ENCODE measurements at places on chromosomes 3 and 15.

DNA sequence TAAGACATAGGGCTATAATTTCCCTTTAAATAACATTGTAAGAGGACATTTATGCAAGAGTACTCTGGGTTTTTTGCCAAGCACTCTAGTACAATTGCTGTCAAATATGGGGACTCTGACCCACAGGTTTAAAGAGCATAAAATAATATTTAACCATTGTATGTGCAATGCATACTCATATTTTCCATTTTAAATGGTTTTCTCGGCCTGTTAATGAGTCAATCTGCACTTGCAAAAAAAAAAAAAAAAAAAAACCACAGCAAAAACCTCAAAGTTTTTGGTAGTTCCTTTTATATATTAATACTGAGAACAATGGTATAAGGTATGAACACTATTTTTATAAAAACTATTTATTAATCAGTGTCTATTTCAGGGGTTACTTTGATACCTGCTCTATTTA lies 304.0 kb upstream of the CBLB start:
- DNase-seq = no peak

DNA sequence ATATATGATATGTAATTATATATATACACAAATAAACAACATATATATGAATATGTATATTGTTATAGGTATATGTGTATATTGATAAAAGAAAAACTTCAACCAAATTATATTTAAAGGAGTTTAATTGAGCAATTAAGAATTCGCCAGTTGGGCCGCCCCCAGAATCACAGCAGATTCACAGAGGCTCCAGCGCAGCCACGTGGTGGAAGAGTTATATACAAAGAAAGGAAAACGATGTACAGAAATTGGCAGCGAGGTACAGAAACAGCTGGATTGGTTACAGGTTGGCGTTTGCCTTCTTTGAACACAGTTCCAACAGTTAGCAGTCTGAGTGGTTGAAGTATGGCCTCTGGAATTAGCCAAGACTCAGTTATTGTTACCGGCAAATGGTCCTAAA lies 137.3 kb upstream of the SLC24A5 start:
- no peak for DNase-seq

- no peak for DNase-seq
Measured at GRCh38 chr3:12400616-12401194, 83.6 kb upstream of the TSEN2 start.

GRCh38 chr15:26891448-26892181 lies 24.8 kb downstream of the GABRA5 start:
- peak; percentile 93 for DNase-seq

GRCh38 chr3:71751602-71752001 lies 2.1 kb upstream of the GPR27 start:
- DNase-seq = no peak

- DNase-seq = peak; percentile 95
Measured at GRCh38 chr3:49802719-49803464, at the start of gene INKA1. TSS of gene INKA1 (plus strand) at chr3:49803261. CDS start at chr3:49803393, 132 bp downstream.

- no peak for DNase-seq
Measured at GRCh38 chr3:12896063-12896985, 55.0 kb upstream of the RPL32 start.

- peak; percentile 37 for DNase-seq
Measured at GRCh38 chr15:80070840-80071239, 11.4 kb downstream of the ZFAND6 start.

- DNase-seq = peak; percentile 92
Measured at GRCh38 chr3:156388497-156389448, 166.1 kb downstream of the SSR3 start.

DNA sequence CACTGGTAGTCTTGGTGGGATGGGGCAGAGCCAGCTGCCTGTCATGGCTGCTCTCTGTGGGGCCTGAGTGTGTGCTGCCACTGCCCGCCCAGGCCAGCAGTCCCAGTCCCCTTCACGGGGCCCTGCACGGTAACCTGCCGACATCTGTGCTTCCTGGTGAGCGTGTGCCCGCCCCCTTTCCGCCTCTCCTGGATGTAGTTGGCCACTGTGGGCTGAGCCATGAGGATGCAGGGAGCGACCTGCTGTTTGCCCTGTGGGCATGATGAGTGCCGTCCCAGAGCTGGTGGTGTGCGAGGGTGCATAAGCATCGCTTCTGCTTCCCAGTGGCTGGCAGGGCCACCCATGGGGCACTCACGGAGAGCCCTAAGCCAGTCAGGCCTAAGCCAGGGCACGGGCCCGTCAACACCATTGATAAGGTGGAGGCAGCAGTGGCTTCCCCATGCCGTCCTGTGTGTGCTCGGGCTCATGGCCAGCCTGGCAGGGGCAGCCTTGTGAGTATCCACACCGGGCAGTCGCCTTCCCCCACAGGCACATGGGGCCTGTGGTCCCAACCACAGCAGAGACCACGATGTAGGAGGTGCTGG lies 14.6 kb downstream of the PLXNA1 start:
- no peak for DNase-seq

DNA sequence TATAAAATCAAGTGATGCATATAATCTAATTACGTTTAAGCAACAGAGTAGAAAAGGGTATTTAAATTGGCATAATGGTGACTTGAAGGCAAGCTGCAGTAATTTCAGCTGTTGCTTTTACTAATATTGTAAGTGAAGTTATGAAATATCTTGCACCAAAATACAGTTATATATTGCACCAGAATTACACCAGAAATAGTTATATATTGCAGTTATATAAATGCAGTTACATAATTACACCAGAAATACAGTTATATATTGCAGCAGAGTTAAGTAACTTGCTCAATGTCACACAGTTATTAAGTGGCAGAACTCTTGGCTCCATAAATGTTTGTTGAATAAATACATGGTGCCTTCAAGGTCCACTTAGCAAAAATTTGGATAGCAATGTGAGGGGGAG lies 51.4 kb downstream of the PCOLCE2 start:
- DNase-seq = no peak

GRCh38 chr3:13770170-13771169 lies 109.4 kb downstream of the WNT7A start:
- DNase-seq = no peak

- no peak for DNase-seq
Measured at GRCh38 chr15:35290301-35290721, 205.2 kb upstream of the NANOGP8 start.

GRCh38 chr3:25724948-25725645 lies 58.1 kb downstream of the NGLY1 start:
- no peak for DNase-seq

DNA sequence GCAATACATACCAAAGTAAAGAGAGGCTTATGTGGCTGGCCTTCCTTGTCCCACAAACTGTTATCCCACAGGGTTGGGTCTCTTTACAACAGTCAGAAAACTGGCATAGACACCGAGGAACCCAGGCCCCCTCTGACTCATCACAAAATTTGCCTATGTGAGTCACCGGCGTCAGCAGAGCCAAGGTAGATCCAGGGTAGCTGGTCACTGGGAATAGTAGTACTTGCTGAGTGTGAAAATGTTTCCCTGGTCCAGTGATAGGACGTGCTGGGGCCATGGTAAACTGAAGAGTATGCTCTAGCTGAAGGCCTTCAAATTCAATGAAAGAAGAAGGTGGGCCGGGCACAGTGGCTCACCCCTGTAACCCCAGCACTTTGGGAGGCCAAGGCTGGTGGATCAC lies 27.1 kb upstream of the SKIL start:
- no peak for DNase-seq

GRCh38 chr3:108241146-108241545 lies 18.9 kb upstream of the IFT57 start:
- DNase-seq = no peak

GRCh38 chr15:74343797-74344127 lies 23.7 kb downstream of the CYP11A1 start:
- no peak for DNase-seq

GRCh38 chr3:79843180-79843579 lies 75.4 kb upstream of the ROBO1 start:
- no peak for DNase-seq

DNA sequence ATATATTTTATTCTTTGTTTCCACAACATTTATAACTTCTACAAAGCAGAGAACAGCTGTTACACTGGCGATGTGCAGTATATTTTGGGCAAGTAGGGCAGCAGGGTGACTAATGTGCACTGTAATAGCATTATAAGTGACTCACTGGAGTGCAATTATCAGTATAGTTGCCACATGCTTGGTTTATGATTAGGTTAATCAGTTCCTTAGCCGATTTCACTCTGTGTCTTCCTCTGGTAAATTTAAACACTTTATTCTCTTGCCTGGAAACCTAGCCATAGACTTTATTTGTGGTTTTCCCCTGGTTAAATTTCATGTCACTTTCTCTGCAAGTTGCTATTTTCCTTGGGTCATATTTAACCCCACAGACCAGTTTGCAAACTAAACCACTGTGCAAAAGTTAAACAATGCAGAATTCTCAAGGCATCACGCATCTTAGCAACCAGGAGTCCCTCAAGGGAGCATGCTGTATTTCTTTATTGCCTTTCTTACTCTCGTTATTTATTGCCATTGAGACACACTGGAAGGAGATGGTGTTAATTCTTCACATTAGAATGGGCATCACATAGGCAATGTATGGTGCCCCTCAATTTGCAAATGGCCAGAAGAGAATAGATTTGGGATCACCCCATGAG lies 690.2 kb upstream of the DPPA4 start:
- no peak for DNase-seq

DNA sequence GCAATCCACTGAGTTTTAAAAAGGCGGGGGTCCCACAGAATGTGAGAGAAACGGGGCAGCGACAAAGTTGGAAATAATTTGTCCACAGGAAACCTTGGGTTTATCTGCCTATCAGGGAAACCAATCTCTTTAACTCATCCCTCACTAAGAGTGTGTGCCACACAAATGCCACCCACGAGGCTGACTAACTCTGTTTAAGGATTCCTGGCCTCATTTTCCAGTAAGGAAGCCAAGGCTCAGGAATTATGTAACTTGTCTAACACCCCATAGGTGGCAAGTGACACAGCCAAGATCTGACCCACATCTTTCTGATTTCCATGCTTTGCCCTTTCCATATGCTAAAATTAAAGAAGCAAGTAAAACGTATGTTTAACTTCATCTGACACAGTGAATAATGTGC lies 263.2 kb downstream of the CNTN3 start:
- no peak for DNase-seq

- DNase-seq = no peak
Measured at GRCh38 chr15:85010071-85010385, 28.4 kb downstream of the PDE8A start.

GRCh38 chr3:83632526-83632925 lies 1326.3 kb upstream of the CADM2 start:
- no peak for DNase-seq

DNA sequence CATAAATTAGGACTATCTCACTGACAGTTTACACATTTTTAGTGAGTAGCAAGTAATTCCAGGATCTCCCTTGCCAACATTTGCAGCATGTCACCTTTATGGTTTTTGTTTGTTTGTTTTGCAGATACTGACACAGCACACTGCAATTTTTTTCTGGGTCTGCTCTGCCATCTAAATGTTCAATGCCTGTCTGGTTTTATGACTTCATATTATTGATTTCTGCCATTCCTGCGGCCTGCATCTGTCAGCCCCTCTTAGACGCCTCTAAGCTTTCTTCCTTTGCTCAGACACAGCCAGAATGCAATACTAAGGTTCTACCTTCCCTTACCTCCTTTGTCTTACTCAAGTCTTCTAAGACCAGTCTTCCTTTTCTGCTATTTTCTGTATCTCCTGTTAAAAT lies 321.2 kb upstream of the AZI2 start:
- DNase-seq = no peak

GRCh38 chr15:66721501-66721937 lies 19.5 kb downstream of the SMAD6 start:
- no peak for DNase-seq

DNA sequence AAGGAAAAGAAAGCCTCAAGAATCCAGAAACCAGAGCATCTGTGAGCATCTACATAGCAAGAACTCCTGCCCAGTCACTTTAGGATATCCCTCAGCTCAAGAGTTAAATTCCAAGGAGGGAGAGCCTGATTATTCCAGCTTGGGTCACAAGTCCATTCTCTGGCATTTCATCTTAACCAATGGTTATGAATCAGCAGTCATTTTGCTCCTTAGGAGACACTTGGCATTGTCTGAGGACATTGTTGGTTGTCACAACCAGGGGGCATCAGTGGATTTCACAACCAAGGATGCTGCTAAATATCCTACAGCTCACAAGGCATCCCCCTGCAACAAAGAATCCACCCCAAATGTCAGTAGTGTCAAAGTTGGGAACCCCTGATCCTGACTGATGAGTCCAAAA lies 51.0 kb upstream of the LMCD1 start:
- DNase-seq = no peak

DNA sequence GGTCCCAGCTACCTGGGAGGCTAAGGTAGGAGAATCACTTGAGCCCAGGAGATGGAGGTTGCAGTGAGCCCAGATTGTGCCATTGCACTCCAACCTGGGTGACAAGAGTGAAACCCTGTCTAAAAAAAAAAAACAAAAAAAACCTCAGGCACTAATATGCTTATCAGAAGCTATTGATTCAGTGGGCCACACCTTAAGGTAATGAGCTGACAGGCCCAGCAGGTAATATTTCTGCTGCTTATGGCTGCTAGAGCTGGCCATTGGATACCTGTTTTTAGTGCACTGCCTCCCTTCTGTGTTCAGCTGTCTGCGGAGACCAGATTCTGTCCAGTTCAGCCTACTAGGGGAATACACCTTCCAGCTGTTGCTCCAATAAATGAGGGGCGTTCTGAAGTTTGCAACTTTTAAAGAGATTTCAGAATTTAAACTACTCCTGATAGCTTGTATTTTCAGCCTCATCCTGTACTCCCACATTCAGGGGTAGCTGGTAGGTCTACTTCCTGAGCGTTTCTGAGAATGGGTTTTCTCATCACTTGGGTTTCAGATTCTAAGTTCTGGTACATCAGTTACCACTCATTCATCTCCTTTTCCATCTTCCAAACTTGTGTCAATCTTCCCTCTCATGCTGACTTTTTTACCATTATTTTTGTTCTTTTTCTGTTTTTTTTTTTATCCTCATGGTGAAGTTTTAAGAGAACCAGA lies 69.0 kb downstream of the ATP11B start:
- no peak for DNase-seq

DNA sequence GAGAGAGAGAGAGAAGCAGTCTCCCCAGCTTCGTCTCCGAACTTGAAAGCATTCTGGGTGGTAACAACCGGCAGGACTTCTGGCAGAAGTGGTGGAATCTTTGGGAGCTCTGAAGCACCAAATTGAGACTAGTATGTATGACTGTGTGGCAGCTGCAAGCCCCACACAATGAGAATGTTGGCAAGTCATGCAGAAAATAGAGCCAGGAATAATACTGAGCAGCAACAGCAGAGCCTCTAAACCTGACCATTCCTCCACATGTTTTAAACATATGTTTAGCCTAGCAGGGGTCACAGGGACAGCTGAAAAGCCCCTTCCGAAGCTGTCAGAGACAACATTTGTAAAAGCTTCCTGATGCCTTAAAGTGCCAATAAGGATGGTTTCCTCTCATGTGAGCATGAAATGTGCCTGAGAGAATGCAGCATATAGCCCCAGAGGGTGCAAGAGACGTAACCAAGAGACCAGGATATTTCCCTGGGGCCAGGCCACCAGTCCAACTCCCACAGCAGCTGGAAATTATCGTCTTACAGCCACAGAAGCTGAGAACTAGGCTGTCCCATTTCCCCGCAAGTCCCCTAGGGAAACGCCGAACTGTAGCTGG lies 178.6 kb upstream of the CCDC54 start:
- DNase-seq = peak; percentile 98
